ENCODE measurements at places on chromosomes 11 and 22.

DNA sequence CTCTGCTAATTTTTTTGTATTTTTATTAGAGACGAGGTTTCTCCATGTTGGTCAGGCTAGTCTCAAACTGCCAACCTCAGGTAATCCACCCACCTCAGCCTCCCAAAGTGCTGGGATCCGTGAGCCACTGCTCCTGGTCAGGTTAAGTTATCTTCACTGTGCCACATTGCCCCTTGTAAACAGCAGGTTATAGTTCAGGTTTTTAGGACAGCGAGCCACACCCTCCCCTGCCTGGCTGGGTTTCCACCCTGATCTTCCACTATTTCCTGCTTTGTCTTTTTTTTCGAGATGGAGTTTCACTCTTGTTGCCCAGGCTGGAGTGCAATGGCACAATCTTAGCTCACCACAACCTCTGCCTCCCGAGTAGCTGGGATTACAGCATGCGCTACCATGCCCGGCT lies 16.1 kb downstream of the ACO2 start:
- no peak for DNase-seq

DNA sequence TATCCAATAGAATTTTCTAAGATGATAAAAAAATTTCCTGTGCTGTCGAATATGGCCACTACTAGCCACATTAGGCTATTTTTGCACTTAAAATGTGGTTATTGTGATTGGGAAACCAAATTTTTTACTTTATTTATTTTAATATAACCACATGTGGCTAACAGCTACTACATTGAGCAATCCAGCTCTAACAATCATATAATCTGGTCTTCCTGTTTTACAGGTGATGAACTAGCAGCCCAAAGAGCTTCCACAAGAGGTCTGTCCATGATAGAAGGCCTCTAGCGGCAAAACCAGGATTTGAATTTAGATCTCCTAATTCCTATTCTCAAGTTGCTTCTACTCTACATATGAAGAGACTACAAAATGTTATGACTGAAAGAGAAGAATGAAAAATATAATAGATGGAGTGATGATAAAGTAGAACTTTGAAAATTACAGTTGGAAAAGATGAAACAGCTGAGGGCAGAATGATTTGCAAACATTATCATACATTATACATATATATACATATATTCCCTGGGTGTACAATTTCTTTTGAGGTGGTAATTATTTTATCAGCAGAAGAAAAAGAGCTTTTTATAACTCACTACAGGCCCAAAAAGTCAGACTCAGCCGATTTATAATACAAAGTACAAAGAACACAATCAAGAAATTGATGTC lies 363.5 kb upstream of the PITPNB start:
- DNase-seq, result no peak

DNA sequence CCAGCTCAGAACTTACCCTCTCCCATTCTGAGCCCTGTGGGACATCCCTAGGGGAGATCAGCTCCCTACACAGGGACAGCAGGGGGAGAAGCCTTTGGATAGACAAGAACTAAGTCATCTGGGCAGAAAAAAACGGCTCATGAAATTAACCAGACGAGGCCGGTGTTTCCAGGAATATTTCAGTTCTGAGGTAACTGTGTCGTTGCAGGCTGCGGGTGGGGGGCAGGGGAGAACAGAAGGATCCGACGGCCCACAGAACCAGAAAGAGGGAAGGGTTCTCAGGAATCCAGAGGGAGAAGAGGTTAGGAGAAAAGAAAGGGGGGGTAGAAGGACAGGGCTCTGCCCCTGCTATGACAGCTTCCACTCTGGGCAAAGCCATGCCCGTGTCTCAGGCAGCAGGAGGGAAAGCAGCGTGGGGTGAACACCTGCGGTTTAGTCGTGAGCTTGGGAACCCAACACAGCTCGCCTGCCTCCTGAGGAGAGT lies 3.6 kb downstream of the CLCF1 start:
- DNase-seq, result no peak

- no peak for DNase-seq
Observed at GRCh38 chr22:39958949-39959639, 1.1 kb upstream of the TMA7B start.

DNA sequence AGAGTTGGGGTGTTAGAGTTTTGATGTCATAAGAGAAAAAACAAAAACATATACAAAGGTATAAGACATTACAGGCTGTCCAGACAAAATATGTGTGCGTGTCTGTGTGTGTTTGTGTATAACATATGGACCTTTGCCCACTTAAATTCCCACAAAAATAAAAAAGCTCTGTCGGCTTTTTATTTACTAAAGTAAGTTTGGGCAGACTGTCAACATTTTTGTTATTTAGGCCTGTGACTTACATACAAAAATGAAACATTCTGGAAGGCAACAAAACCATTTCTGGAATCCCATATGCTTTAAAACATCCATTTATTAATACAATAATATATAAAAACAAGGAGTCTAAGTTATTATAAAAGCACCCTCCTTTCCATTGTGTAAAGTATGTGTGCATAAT lies 960.1 kb upstream of the FAT3 start:
- no peak for DNase-seq

GRCh38 chr11:89175796-89176195 lies 1.9 kb upstream of the TYR start:
- no peak for DNase-seq

DNA sequence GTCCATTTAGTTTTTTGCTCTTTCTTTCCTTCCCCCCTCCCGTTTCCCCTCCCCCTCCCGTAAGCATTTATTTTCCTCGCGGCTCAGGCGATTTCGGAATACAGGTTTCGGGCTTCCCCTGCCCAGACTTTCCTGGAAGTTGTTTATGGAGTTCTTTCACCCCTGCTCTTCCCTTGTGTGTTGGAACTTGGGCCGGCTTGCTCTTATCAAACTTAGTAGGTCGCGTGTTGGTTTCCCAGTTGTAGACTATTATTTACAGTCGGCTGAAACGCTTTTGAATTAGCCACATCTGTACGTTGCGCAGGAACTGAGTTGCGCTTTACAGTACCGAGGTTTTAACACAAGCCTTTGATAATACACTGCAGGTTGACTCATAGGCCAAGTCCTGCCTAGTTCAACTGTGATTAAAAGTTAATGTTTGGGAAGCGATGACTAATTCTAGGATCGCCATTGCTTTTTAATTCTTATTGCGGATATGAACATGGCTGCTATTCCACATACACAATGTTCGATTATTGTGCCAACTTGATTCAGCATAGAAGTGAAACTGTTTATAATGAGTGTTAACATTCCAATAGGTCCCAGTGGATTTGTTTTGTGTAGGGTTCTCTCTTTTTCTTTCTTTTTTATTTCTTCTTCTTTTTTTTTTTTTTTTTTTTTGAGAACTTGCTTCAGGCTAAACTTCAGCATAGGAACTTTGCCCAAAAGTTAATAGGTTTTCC lies 1.7 kb downstream of the YAP1 start:
- DNase-seq, result no peak

- no peak for DNase-seq
Observed at GRCh38 chr11:16758382-16759024, 20.1 kb downstream of the C11orf58 start.

DNA sequence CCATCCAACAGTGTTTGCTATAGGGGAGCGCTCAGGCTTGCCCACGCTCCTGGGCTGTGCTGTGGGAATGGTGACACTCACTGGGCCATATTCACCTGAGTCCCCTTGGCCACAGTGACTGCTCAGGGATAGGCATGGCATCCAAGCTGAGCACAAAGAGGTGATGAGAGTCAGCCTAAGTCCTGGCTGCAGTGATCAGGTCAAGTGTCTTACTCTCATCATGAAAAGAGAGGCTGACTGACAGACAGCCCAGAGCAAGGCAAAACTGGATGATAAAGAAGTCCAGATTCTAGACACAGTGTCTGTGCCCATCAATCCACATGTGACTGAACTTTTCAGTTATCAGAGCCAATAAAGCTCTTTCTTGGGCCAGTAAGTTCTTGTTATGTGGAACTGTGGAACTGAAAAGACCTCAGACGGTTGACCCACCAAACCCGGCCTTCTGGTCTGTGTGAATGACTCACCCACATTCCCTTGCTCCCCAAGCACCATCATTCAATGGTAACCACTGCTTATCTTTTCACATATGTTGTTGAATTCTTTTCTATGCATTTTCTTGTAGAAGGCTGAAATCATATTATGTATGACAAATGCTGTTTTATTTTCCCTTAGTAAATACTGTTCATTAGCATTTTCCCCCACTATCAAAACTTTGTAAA lies 43.2 kb upstream of the YPEL1 start:
- DNase-seq, result no peak

Measured in activated naive CD4-positive, alpha-beta T cell (primary cell).